Fibroblast of the conjunctiva (primary cell): ENCODE measurements at places on chromosomes 2 and 18.

GRCh38 chr18:76464281-76465259, 30.5 kb downstream of the ZNF516 start:
- no peak for DNase-seq

GRCh38 chr2:54513363-54513715, 57.2 kb downstream of the SPTBN1 start:
- no peak for DNase-seq

DNA sequence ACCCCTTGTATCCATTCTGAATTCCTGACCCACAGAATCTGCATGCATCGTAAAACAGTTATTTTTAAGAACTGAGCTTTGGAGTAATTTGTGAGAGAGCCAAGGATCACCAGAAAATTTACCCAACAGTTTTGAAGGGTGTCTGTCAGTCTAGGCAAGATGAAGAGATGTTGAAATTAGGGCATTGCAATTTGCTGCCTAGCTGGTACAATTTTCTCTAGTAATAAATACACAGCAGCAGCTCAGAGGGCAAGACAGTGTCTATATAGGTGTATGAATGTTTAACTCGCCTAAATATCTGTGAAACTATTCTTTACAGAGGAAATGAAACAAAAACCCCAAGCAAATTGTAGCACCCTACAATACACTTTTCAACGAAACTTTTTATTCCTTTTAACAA, 377.8 kb upstream of the POU3F3 start:
- no peak for DNase-seq

- DNase-seq, result no peak
Observed at GRCh38 chr18:42338683-42339082, 383.6 kb downstream of the PIK3C3 start.

GRCh38 chr2:19169134-19169768, 189.2 kb downstream of the OSR1 start:
- DNase-seq, result no peak

- DNase-seq, result no peak
Observed at GRCh38 chr2:118388771-118389170, 300.5 kb downstream of the INSIG2 start.

GRCh38 chr2:146868051-146868450, 976.8 kb upstream of the ACVR2A start:
- DNase-seq, result no peak

GRCh38 chr2:120764991-120765677, 29.5 kb downstream of the GLI2 start:
- DNase-seq, result no peak

GRCh38 chr2:59947917-59948541, 605.4 kb downstream of the BCL11A start:
- DNase-seq, result no peak

DNA sequence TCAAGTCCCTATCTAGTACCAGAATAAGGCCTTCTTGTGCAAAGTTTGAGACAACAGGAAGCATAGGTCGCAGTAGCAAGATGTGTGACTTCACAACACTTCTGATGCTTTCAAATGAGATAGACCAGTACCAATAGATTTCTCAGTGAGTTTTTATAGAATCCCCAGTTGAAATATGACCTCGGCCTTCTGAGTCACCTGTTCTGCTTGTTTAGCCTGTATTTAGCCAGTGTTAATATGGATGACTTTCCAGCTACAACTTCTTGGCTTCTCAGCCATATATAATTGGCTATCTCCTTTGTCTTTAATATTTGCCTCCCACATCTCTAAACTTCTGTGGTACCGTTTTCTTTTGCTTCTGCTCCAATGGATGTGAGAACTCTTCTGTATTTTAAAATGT, 113.8 kb downstream of the KYNU start:
- DNase-seq, result no peak

DNA sequence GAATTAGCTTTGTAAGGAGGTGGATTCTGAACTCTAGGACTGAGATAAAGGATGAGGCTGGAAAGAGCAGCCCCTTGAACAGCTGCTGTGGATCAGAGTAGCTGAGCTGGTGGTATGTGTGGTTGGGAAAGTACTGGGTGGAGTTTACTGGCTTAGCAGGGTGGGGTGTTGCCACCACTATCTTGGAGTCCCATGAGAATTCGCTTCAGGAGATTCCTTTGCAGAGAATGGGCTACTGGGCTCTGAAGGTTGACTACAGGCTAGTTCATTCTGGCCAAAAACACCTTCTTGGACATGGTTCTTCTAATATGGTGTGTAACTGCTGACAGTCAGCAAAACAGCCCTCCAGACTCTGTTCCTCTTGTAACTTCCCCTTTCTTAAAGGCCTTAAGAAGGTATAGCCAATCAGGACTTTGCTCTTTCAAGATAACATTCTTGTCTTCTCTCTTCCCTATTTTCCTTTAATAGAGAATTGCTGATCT, 52.7 kb downstream of the TET3 start:
- DNase-seq, result peak; percentile 18

DNA sequence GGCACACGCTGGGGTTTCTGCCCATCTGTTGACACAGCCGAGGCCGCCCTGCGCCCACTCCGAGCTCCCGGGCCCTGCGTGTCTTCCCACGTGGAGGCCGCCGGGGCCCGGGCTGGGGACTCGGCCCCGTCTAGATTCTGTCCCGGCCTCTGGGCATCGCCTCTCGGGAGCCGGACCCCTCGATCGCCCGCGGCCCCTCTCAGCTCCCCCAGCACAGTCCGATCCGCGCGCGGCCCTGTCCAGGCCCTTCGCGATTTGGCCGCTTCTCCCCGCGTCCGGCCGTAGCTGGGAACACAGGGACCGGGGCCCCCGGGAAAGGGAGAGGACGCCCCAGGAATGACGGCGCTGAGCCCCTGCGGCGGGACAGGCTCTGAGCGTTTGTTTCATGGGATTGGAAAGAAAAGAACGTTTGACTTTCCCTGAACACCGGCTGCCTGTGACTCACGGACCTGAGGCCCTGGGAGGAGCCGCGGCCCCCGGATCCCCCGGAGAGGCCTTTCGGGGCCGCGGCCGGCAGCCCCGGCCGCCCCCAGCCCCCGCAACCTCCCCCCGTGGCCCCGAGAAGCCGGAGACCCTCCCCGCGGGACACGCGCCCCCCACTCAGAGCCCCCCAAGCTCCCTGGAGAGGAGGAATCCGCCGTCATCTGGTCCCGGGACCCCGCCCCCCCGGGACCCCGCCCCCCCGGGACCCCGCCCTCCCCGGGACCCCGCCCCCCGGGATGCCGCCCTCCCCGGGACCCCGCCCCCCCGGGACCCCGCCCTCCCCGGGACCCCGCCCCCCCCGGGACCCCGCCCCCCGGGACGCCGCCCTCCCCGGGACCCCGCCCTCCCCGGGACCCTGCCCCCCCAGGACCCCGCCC, 62.7 kb upstream of the CTDP1 start:
- no peak for DNase-seq

DNA sequence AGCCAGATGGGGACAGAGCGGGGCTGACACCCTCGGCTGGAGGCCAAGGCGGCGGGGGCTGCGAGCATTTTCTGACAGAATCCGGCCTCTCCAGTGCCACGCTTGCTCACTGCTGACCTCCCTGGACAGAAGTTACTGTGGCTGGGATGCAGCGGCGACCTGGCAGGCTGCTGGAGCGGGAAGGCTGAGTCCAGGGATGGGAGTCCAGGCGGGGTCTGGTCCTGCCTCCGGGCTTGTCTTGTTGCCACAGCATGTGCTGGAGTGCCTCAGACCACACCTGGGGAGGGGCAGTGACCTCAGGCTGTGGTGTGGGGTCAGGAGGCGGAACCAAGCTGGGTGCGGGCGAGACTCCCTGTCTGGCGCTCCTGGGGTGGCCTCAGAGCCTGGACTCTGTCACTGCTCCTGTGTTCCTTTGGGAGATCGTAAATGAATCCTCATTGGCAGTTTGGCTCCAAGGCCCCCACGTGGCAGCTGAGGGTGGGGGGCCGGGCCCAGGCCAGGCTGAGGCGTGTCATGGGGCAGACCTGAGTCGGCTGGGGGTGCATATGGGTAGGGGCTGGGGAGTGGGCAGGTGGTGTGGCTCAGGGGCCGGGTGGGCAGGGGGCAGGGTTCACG, 5.5 kb downstream of the BOK start:
- DNase-seq, result no peak

GRCh38 chr2:212249451-212249850, 289.2 kb downstream of the ERBB4 start:
- DNase-seq, result peak; percentile 17

GRCh38 chr18:31671951-31672350, 12.4 kb downstream of the B4GALT6 start:
- no peak for DNase-seq

GRCh38 chr18:23380001-23380550, 73.0 kb upstream of the RIOK3 start:
- no peak for DNase-seq

- peak; percentile 89 for DNase-seq
Observed at GRCh38 chr2:222982010-222982908, 69.7 kb upstream of the KCNE4 start.

GRCh38 chr2:106065983-106066820, 127.9 kb downstream of the UXS1 start:
- no peak for DNase-seq

GRCh38 chr2:238239543-238239862, 335 bp downstream of the HES6 start:
- DNase-seq, result no peak

DNA sequence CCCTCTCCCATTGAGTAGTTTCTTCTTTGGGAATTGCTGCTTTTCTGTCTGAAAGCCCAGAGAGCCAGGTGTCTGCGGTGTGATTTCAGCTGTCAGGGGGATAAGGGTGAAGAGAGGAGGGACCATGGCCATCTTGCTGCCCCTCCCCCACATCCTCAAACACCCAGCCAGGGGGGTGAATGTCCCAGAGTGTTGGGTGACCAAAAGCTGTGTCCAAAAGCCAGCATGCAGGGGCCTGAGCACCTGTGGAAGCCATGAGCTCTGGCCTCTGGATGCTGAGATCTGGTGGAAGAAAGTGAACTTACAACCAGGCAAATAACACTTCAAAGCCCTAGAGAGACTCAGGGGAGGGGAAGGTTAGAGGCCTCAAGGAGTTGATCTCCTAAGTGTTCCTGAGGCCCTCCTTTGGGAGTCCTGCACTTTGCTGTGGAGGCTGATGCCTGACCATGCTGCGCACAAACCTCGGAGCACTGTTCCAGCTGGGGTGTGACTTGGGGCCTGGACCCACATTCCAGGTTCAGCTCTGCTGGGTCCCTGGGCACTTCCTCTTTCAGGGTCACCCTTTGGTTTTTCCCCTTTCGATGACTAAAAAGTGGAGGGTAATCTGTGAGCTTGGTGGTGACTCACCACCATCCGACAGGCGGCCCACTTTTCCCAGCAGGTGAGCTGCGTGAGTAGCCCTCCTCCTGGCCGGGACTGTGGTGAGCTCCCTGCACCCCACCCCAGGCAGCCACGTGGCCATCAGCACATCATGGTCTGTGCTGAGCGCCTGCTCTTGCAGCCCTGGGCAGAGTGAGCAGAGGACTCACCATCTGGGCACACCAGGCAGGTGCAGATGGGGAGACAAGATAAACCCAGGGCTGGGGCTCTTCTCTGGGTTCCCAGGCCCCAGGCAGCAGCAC, 66.8 kb upstream of the FOSL2 start:
- DNase-seq, result no peak

DNA sequence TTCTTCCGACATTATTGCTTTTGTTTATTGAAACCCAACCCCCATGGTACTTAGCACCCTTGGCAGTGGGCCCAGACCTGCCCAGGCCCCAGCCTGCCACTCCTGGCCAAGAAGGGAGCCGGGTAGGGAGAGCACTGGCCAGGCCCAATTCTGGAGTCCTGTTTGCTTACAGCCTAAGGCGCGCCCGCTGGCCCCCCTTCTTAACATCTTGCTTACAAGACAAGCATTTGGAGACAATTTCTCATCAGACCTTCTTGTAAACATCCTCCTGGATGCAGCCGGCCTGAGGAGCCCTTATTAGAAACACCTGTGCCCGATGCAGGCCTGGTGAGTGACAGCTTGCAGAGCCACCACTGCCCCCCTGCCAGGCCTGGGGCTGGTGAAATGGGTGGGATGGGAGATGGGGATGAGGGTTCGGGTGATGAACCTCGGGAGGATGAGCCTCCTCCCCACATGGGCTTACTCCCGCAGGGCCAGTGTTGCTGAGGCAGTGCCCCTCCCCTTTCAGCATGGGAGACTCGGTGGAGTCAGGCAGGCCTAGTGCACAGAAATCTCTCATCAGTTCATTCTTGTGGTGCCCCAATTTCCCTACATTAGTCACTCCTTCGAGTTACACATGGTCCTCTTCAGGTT, 217.5 kb downstream of the CYP26B1 start:
- DNase-seq, result peak; percentile 50

- DNase-seq, result no peak
Observed at GRCh38 chr2:136049011-136049742, 63.8 kb upstream of the DARS1 start.

GRCh38 chr18:35050705-35051195, 9.5 kb downstream of the MAPRE2 start:
- no peak for DNase-seq

- no peak for DNase-seq
Observed at GRCh38 chr2:222582928-222583327, 73.0 kb downstream of the FARSB start.

- DNase-seq, result no peak
Observed at GRCh38 chr18:23936381-23936958, 78.1 kb upstream of the TTC39C start.
